ENCODE measurements at places on chromosomes 16 and 17.

DNA sequence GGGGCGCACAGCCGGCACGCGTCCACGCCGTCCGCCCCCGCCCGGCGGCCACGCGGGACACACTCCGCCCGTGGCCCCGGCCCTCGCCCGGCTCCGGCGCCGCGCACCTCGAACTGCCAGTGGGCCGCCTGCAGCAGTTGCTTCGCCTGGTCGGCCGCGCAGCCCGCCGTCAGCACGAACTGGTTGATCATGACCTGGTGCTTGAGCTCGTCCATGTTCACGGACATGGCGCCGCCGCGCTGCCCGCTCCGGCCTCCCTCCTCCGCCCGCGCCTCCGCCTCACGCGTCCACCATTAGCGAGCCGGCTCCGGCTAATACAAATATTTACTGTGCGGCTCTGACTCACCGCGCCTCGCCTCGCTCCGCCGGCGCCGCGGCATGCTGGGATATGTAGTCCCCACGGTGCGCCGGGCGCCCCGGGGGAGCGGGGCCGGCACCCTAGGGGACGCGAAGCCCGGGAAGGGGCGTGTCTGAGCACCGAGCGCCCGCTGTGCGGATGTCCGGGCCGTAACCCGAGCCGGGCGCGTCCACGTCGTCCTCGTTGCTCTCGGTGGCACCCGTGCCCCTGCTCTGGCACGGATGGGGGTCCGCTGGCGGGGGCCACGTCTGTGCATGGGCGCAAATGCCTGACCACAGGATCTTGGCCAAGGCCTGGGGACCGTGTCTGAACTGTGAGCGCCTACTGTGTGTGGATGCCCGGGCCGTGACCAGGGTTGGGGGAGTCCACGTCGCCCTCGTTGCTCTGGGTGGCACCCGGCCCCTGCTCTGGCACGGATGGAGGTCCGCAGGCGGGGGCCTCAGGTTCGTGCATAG, at the start of gene UBALD1:
Gene UBALD1, minus strand, starts transcription at position 318 of the 813 bp plus-strand sequence. Its CDS starts 91 bp downstream, at position 227.
- peak; percentile 92 for DNase-seq

DNA sequence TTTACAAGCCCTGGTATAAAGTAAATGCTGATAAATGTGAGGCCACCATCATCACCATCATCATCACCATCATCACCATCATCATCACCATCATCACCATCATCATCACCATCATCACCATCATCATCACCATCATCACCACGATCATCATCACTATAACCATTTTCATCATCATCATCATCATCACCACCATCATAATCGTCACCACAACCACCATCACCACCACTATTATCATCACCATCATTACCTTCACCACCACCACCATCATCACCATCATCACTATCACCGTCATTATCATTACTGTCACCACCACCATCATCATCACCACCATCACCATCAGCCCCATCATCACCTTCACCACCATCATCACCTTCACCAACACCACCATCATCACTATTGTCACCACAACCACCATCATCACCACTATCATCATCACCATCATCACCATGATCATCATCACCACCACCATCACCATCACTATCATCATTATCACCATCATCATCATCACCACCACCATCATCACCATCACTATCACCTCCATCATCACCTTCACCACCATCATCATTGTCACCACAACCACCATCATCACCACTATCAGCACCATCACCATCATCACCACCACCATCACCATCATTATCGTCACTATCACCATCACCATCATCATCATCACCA, 16.6 kb upstream of the ZNF469 start:
- DNase-seq = no peak

- DNase-seq = no peak
These were observed 23.2 kb upstream of the SPNS2 start for GRCh38 chr17:4475463-4475862.

GRCh38 chr17:70049801-70050591, 25.0 kb upstream of the KCNJ16 start:
- DNase-seq = peak; percentile 29

- DNase-seq = peak; percentile 67
These were observed 8.7 kb downstream of the C16orf87 start for GRCh38 chr16:46822270-46822669.

DNA sequence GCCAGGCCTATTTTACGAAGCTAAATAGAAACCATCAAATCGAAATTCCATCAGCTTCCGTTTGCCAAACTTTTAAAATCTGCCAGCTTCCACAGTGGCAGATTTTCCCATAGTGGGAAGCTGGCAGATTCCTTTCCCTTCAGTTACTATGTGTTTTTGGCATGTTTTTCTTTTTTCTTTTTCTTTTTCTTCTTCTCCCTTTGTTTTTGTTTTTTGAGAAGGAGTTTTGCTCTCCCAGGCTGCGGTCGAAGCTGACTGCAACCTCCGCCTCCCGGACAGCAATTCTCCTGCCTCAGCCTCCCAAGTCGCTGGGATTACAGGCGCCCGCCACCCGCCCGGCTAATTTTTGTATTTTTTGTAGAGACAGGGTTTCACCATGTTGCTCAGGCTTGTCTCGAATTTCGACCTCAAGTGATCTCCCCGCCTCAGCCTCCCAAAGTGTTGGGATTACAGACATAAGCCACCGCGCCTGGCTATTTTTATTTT, 684 bp upstream of the CWC25 start:
- no peak for DNase-seq

- peak; percentile 90 for DNase-seq
These were observed 11.2 kb upstream of the CEP20 start for GRCh38 chr16:15899538-15900100.

DNA sequence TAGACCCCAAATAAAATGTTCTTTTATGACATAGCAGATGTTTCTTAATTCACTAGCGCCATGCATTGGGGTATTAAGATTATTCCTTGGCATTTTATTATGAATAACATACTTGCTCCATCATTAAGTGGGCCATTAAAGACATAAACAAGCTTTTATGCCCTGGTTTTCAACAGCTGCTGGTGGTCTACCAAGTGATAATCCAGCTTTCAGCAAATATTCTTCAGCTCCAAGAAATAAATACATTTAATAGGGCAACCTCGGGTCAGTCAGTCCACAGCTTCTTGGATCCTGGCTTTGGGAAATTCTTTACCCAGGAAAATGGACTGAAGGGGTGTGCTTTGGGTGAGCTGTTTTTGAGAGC, 217.3 kb upstream of the IRX3 start:
- no peak for DNase-seq

DNA sequence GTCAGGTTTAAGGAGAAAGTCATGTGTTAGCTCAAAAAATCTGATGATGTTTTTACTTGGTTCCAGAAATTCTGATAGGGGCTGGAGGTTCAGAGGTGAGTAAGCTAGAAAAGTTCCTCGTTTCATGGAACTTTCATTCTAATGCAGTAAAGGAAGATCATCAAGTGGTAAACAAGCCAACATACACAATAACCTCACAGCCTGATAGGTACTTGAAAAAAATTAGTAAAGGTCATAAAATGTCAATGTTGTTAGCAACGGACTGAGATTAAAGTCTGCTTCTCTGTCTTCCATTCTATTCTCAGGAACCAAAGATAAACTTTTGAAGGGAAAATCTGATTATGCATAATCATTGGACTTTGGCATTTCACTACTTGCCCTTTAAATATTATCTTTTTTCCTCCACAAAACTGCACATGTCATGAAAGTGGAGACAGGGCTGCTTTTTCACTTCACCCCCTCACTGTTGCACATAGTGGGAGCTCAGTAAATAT, 165.4 kb upstream of the MAF start:
- DNase-seq = no peak

- DNase-seq = no peak
These were observed 337.9 kb upstream of the DYNLRB2 start for GRCh38 chr16:80202831-80203413.

GRCh38 chr16:67782567-67783352, 23.6 kb downstream of the RANBP10 start:
- DNase-seq = no peak

DNA sequence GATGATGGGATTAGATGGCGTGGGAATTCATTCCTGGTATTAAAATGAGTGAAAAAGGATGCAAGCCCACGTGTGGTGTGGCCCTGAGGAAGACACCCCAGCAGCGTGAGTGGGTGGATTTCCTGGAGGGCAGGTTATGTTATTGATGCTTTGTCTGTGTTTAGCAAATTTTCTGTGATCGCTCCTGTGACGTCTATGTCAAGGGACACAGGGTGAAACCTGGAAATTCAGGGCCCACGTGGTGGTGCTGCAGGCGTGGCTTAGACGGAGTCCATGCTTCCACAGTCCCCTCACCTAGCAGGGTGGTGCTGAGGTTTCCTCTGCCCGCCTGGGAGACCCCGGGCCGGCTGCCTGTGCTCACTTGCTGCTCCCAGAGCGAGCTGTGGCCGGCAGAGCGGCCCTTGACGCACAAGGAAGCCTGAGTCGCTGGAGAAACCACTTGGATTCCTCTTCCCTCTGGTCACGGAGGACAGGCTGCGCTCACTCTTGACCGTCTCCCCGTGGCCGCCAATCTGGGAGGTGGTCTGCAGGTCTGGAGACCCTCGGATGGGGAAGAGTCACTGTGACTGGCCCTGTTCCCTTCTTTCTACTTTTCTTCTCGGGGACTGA, 23.4 kb downstream of the BAIAP2 start:
- DNase-seq = no peak

GRCh38 chr17:2064980-2065785, 10.3 kb downstream of the HIC1 start:
- peak; percentile 85 for DNase-seq

- DNase-seq = no peak
These were observed 83.6 kb downstream of the CMIP start for GRCh38 chr16:81528256-81528655.

DNA sequence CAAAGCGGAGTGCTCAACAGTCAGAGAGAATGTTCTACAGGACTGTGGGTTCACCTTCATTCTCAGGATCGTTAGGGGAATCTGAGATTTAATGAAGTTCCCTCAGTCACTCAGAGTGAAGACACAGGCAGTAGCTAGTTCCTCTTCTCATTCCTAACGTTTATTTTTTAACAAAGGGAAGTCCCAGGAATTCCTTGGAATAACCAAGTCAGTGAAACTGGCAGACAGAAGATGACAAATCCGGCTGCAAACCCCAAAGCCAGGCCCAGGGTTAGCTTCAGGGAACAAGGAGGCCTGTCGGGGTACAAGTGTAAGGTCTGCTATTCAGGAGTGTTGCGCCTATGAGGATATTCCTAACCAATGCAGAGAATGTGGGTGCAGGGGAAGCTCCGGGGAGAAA, 42.0 kb downstream of the COTL1 start:
- no peak for DNase-seq

GRCh38 chr16:2858245-2859025, 465 bp upstream of the PRSS22 start:
- no peak for DNase-seq

GRCh38 chr16:27595993-27596392, 46.0 kb downstream of the KATNIP start:
- no peak for DNase-seq

DNA sequence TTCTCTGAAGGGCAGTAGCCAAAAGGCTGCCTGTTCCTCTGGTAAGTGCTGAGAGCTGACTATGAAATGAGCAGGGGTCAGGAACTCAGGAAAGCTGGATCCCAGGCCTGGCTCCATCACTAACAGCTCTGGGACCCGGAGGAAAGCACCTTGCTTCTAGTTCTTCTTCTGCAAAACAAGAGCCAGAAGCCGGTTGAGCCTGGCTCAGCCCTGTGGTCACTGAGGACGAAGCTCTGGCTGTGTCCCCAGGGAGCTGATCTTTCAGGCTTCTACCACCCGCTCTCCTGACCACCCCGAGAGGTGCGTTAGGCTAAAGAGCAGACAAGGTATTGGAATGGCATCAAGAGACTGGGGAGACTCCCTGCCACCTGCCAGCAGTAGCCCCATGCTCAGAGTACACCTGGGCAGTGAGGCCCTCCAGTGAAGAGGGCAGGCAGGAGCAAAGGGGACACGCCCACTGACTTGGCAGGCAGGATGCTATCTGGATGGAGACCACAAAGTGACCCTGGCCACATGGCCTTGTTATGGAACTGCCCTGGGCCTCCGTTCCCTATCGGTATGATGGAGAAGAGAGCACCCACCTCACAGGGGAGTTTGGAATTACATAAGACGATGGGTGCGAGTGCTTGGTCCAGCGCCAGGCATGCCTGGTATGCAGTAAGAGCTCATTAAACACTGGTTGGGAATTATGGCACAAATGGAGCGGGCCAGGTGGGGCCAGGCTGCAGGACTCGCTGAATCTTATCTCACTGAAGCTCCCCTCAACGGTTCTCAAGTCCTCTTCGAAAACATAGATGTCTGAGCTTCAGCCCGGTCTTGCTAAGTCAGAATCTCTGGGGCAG, 61.4 kb downstream of the COG7 start:
- DNase-seq = no peak

DNA sequence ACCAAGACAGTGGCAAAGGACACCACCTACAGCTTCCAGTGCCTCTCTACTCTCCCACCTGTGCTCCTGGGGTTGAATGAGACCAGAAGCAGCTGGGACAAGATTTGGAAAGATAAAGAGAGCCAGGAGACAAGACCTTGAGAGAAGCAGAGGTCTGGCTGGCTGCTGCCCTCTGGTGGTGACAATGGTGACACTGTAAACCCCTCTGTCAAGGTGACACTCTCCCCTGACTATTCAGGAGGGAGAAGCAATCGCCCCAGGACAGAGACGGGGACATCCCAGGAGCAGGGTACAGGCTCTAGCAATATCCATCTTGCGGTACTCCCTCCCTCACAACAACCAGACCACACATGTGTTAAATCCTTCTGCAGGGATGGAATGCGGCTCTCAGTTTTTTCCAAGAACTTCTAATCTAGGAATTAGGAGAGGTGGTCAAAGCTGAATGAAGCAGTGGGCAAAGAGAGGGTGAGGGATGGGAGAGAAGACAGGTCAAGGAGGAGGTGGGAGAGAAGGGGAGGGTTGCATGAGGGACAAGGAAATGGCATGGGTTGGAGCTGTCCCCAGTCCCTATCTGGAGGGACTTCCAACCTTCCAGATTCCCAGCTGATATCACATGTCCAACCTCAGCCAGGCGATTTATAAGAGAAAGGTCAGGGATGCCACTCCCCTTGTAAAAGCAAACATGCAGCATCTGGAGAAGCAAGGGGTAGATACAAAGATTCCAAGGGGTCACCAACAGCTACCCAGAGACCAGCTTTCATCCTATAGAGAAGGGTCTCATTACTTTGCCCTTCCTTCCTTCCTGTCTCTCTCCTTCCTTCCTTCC, 2.9 kb downstream of the PHOSPHO1 start:
- peak; percentile 61 for DNase-seq

DNA sequence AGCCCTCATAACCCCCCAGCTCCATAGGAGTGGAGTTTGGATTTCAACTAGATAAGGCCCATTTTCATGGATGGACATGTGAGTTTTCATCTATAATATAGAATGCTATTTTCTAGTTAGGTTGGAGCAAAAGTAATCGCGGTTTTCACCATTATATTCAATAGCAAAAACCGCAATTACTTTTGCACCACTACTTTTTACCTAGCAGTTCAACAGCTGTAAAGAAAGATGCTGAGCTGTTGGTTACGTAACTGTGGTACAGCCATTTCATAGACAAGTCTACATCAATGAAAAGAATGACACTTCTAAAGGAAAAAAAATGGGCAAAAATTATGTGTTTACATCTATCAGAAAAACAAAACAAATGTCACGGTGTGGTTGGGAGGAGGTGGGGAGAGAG, 507.7 kb downstream of the MAF start:
- DNase-seq = no peak

Data from fibroblast of skin of right biceps (primary cell).